Left lobe of liver (tissue), 2 donors: ENCODE measurements at places on chromosomes 5 and 9.
A peak's percentile ranks its signal among the peaks of the same experiment; 100 is the strongest.

DNA sequence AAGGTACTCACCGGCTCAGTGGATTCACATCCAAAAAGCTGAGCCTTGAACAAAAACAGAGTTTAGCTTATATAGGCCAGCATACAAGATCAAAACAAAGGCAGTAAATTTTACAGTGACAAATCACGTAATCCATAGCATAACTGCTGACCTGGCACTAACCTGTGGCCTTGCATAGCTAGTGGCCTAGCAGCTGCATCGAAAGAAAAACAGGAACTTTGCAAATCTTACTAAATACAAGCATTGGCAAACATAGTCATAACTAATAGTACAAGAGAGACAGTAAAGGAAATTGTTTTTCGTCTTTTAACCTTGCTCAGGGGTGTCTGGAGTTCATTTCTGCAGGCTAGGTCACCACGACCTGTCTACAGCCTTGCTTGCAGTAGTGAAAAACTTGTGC lies 4.8 kb downstream of the HSDL2 start:
- DNase-seq: no peak

DNA sequence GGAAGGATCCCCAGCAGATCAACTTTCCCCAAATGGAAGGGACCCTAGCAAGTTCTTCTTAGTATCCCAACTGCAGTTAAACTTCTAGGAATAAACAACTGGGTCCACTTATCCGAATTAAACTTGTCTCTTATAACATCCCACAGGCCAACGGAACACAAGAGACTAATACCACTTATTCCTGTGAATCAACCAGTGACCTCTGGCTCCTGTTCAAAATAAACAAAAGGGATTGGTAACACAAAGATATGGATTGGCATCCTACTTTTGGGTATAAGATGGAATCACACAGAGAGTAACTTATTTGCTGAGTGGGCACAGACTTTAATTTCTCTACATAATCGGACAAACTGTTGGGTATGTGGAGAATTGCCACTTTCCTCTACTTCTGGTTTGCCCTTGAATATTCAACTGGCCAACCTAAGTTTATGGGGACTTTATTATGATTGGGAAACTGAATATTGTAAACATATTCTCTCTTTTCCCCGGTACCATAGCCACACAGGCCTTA lies 12.4 kb upstream of the PAIP1 start:
- DNase-seq: no peak

- no peak for DNase-seq
Observed at GRCh38 chr9:73210886-73211666, 59.4 kb downstream of the ANXA1 start.

GRCh38 chr9:35791297-35791921 lies at the start of gene NPR2:
TSS of gene NPR2 (plus strand) at chr9:35791591. CDS start at chr9:35792409, 818 bp downstream.
- peak; percentile 51 for DNase-seq

GRCh38 chr9:79745752-79746336 lies 174.1 kb downstream of the TLE4 start:
- DNase-seq: no peak

DNA sequence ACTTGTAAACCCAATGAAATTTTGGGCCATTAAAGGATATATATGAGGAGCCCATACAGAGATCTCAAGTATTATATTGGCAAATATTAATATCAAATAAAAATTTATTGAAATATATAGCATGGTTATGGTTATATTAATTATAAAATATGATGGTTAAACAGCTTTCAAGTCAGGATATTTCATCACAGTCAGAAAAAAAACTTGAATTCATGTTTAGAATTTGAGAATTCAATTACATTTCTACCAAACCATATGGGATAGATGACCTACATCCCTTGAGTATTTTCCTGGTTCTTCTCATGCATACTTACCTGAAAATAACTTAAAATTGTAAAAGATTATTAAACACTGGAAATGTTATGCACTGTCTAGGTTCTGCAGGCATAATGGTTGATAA lies 956.1 kb upstream of the EDIL3 start:
- DNase-seq: no peak

- DNase-seq: no peak
Observed at GRCh38 chr9:2761424-2761823, 44.1 kb downstream of the KCNV2 start.

- DNase-seq: no peak
Observed at GRCh38 chr9:116204252-116204882, 50.8 kb downstream of the PAPPA start.

DNA sequence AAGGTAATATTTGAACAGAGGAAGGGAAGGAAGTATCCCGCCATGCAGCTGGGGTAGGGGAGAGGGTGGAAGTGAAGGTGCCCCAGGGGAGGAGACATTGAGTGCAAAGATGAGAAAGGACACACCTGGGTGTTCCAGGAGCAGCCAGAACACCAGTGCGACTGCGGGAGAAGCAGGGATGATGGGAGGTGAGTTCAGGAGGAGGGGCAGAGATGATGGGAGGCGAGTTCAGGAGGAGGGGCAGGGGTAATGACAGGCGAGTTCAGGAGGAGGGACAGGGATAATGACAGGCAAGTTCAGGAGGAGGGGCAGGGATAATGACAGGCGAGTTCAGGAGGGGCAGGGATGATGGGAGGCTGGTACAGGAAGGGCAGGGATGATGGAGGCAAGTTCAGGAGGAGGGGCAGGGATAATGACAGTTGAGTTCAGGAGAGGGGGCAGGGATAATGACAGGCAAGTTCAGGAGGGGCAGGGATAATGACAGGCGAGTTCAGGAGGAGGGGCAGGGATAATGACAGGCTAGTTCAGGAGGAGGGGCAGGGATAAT lies 17.2 kb upstream of the SPOCK1 start:
- no peak for DNase-seq

DNA sequence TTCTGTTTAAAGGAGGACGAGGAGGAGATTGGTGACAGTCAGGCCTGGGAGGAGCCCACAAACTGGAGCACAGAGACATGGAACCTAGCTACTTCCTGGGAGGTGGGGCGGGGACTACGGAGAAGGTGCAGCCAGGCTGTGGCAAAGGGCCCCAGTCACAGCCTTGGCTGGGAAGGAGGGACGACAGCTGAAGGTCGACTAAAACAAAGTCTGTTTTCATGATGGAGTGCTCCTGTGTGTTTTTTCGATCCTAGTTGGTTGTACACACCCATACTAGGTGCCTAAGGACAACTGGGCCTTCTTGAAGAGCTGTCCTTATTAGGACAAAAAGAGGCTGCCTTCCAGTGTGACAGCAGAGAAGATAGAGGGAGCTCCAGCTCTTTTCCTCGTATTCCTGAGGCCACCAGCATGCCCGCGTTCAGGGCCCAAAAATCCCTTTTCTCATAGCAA lies 2.9 kb downstream of the CCDC107 start:
- no peak for DNase-seq

DNA sequence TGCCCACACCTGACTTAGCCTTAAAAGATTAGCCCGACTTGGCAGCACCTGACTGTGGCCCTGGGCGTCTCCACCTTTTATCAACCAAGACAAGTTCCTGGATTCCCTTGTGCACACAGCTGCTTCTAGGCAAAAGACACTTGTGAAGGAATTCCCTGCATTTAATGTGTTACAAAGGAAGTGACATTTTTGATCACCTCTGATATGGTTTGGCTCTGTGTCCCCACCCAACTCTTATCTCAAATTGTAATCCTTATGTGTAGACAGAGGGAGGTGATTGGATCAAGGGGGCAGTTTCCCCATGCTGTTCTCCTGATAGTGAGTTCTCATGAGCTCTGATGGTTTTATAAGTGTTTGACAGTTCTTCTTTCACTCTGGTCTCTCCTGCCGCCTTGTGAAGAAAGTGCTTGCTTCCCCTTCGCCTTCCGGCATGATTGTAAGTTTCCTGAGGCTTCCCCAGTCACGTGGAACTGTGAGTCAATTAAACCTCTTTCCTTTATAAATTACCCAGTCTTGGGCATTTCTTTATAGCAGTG lies 2.6 kb upstream of the CPEB4 start:
- no peak for DNase-seq

GRCh38 chr5:60630836-60631235 lies 69.1 kb downstream of the DEPDC1B start:
- no peak for DNase-seq

- DNase-seq: no peak
Observed at GRCh38 chr5:89065919-89066318, 182.9 kb upstream of the MEF2C start.

DNA sequence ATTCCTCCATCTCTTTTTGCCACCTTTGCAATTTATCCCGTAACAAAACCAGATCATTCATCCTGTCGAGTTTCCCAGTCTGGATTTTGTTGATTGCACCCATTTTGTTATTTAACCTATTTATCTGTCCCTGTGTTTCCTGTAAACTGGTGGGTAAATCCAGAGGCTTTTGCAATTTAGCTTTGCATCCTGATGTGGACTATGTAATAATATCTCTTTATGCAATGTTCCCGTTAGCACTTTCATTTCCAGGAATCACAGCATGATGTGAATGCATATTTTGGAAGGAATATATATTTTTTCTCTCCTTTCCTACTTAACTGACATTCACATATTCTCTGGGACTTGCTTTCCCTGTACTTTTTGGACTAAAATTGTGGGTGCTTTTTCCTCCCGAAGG lies 240.3 kb upstream of the GAS1 start:
- DNase-seq: no peak

DNA sequence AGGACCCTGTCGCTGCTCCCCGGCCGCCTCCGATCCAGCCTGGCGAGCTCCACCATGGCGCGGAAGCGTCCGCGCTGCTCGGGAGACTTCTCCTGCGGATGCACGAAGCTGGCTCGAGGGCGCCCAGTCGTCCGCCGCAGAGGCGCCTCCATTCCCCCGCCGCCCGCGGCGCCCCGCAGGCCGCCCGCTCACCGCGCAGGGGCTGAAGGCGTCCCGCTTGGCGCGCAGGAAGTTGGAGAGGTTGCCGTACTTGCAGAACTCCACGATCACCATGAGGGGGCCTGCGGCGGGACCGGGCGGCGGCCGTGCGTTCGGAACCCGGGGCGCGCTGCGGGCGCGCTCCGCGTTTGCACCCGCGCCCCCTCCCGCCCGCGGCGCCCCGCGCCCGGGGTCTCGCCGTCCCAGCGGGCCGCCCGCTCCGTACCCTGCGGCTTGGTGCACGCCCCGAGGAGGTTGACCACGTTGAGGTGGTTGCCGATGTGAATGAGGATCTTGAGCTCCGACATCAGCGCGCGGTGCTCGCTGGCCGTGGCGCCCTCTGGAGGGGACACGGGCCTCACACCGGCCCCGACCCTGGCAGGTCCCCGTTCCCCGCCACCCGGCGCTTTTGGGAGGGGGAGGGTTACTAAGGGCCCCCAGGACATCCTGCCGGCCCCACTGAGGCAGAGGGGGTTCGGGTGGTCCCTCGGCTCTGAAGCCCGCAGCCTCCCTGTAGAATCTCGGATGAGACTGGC lies 27.7 kb upstream of the SCGB3A1 start:
- no peak for DNase-seq
